ENCODE measurements at places on chromosomes 2 and 18.

DNA sequence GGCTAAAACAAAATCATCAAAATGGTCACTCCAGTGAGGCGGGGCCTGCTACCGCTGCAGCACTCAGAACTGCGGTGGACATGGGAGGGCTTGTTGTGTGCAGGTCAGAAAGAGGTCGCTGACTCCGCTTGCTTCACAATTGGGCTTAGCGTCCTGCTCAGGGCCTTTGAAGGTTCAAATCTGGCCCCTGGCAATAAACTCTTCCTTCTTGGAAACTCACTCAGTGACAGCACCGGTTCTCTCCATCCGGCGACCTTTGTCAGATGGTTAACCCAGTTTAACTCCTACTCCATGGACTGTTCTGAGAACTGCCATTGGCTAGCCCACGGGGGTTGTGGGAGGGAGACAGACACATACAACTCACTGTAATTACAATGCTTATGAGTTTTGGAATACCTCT lies 29.0 kb upstream of the LAPTM4A start:
- no peak for DNase-seq

DNA sequence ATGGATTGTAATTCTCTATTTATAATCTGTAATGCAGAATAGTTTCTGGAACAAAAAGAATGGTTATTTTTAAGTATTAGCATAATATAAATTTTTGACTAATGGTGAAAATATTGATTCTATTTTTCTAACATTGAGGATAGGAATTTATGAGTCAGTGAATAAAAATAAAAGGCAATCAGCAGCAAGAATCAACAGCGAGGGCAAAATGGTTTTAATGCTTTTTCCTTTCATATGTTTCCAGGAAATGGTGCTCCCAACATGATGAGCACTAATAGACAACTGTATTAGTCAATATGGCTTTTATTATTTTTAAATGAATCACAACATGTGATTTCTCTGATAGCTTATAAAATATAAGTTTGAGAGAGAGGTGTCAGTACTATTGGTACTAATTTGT lies 90.7 kb upstream of the TFPI start:
- DNase-seq: no peak

- no peak for DNase-seq
Observed at GRCh38 chr2:215697003-215697402, 261.1 kb upstream of the FN1 start.

GRCh38 chr2:188091220-188091619 lies 200.5 kb upstream of the GULP1 start:
- no peak for DNase-seq

- DNase-seq: no peak
Observed at GRCh38 chr18:46293742-46294181, 189.6 kb downstream of the HAUS1 start.

DNA sequence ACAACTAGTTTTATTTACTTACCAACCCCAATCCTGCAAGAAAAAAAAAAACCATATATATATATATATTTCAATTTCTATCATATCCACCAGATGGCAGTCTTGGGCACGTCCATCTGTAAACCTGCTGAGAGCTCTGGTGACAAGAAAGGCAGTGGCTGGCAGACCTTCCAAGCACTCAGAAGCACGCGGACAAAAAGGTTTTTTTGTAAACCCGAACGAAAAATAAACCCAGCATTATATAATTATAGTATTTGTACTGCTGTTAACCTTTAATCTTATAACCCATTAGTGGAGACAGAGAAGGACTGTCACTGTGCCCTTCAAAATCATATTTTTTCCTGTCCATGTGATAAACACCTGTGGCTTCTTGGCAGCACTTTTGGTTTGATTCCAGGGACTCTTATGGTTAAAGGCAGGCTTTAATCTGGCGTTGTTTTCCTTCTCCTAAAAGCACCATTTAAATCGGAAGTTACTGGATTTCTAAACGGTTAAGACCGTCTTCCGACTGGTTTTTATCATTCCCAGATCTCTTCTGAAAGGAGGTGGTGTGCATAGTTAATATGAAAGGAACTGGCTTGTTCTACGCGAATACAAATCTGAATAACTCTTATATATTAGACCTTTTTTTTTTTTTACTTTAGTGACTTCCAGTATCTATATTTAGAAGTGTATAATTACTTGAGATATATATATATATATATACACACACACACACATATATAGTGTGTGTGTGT lies 31.0 kb upstream of the SLC3A1 start:
- DNase-seq: no peak

DNA sequence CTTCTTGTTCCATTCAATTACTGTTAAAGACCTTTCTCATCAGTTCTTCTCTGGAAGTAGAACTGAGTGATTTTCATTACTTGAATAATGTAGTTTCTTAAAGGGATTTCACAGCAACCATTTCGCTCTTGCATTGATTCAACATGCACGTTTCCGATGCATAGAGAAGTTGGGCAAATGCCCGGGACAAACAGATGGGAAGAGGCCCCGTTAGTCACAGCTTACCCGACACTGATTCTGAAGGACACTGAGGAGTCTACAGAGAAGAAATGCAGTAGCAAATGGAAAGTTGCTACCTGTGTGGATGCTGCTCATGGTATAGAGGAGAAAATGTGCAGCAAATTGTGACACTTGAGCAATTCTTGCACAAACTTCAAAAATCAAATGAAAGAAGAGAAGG lies 32.3 kb upstream of the GCG start:
- DNase-seq: no peak

DNA sequence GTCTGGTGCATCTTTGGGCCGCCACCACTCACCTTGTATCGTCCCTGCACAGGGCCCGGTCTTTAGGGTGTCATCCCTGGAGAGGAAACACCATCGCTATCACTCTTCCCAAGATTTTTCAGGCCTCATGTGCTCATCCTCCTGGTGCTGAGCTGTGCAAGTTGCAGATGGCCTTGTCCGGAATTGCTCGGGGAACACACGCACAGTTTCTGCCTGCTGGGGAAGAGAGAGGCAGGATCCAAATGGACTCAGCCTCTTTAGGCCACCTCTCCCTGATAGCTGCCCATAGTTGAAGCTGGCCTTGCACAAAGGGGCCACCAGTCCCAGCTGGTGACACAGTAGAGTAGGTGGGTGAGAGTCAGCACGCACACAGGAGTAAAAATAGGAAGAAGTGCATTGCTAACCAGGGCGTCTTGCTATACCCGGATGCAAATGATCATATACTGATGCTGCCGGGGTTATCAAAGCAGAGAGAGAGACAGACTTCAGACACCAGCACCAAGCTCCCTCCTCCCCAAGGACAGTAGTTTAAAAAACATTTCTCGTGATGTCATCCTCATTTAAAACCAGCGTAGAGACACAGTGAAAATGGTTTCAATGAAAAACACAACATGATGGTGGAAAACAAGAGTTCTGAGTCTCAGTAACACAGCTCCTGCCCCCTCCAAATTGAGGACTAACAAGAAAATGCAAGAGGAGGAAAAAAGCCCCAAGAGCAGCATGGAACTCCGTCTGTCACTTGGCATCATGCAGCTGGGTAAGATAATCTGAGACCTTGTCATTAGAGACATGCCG lies 147.5 kb upstream of the NCK2 start:
- DNase-seq: no peak

DNA sequence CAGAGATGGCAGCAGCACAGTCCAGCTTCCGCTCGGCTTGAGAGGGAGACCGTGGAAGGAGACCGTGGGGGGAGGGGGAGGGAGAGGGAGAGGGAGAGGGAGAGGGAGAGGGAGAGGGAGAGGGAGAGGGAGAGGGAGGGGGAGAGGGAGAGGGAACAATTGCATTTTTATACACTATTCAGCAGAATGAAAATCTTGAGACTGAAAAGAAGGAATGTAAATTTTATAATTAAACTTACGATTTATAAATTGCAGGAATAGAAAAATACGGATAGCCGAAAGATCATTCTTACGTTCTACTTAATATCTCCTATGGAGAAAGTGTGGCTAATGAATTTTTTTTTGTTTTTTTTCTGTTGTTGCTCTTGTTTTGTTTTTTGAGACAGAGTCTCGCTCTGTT lies 12.5 kb upstream of the COLEC12 start:
- DNase-seq: no peak

DNA sequence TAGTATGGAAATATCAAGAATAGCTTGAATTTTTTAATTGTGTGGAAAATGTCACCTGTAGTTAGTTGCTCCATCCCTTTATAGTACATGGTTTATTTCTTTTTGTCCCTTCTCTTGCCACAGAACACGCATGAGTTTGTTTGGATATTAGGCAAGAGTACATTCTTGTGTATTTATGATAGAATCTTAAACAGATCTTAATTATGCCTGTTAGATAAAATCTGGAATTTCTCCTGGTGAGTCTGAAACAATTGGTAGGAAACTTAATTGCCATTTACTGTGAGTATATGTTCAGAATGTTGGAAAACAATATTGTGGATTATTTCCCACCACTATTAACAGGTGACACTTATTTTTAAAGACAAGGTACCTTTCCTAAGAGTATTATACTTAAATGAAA lies 30.2 kb upstream of the CABYR start:
- no peak for DNase-seq

- DNase-seq: no peak
Observed at GRCh38 chr2:37412231-37412630, 67.8 kb downstream of the QPCT start.

GRCh38 chr2:176133389-176133788 lies 3.9 kb downstream of the HOXD8 start:
- DNase-seq: no peak

DNA sequence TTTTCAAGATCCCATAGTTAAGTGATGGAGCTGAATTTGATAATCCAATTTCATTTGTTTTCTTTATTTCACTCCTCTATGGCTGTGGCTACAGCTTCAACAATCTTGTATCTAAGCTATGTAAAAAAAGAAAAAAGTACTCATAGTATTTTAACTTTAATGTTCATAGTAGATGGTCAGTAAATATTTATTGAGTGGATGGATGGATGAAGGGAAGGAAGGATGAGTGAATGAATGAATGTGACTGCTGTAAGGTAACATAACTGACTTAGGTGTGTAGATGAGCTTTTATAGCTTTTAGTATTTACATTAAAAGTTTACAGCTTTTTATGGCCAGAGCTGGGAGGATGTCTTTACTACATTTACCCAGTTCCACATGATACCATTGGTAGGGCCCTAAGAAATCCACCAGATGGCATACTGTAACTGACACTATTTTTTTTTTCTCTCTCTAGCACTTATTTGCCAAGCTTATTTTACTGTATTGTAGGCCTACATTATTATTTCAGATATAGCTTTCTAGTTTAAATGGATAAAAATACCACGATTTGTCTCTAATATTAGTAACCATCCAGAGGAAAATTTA lies 13.4 kb upstream of the HRH4 start:
- no peak for DNase-seq

DNA sequence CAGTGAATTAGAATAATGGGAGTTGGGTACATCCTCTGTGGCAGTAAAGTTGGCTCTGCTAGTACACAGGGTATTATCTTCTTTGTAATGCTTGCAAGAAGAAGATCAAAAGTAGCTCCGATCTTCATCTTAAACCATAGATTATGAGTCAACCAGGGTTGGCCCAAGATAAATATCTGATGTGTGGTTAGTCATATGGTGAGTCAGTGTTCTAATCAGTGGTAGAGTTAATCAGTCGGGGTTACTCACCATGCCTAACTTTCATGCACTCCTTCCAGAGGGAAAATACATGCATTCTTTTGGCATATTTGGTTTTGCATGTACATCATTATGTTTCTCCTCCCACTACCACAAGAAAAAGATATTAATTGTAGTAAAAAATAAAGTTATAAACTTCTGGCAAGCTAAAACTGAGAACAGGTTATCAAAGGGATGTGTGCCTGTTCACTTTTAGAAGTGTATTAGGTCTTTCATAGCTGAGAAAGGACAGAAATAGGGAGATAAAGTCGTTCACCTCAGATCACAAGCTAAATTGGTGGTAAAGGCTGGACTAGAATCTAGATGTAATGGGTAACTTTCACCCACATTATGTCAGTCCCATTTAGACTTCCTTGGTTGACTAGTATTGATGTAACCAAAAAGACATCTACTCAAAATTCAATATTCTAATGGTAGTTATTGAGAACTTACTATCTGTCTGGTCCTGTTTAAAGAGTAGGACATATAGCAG lies 684.4 kb downstream of the IRS1 start:
- DNase-seq: no peak

GRCh38 chr2:10720947-10721395 lies 459 bp upstream of the ATP6V1C2 start:
- no peak for DNase-seq

DNA sequence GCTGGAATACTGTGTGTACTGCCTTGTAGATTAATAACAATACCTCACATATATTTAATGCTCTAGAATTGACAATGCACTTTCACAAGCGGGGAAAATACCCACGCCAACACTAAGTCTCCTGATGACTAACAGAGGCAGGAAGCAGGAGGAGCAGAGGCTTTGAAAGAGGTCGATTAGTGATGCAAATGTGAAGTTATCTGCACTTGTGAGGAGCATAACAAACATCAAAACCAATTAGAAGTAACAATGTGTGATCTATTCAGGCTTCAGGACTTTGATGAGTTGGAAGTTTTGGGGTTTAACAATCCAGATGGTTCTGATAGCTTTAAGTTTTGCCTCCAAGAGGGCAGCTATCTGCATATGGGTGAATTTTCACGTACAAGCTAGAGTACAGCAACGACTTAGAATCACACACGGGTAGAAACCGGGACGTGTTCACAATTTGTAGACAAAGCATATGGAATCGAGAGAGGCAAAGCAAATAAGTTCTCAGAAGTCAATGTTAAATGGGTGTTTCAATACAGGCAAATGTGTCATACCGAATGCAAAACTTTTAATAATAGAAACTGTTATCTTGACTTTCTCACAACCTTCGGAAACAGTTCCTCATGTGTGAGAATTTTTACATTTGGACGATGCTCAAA lies 114.5 kb downstream of the METTL8 start:
- no peak for DNase-seq

- no peak for DNase-seq
Observed at GRCh38 chr2:63767307-63767706, 74.4 kb upstream of the UGP2 start.

DNA sequence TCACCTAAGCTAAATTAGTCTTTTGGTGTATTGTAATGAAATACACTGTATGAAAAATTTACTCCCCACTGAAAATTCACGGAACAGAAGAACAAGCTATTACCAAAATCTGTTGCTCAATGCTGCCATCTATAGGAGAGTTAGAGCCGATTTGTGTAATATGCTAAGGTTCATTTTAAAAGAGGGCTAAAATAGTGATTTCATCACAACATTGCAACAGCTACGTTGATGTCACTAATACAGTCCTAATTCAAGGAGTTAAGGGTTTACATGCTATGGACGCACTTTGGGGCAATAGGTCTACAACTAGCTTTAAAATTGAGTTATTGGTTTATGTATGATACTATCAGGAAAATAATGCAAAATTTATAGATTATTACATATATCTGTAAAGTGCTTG lies 3.0 kb upstream of the IRS1 start:
- no peak for DNase-seq
